ENCODE measurements at places on chromosomes 16 and 17.

GRCh38 chr17:596287-596686 is 118.4 kb downstream of the VPS53 start:
- DNase-seq: no peak

DNA sequence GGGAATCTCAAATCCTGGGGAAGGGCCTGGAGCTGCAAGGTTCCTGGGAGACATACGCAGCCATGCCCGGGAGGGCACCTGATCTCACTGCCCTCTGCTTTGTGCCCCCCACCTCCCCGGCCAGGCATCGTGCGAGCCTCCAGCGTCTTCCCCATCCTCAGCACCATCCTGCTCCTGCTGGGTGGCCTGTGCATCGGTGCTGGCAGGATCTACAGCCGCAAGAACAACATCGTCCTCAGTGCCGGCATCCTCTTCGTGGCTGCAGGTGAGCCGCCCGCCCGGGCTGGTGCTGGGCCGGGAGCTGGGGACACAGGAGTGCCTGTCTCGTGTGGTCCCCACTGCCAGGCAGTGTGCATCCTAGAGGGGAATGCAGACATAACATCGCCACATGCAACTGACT is 19.6 kb upstream of the CACNG1 start:
- no peak for DNase-seq

- DNase-seq: no peak
Measured at GRCh38 chr17:9401434-9401833, 174.2 kb downstream of the STX8 start.

DNA sequence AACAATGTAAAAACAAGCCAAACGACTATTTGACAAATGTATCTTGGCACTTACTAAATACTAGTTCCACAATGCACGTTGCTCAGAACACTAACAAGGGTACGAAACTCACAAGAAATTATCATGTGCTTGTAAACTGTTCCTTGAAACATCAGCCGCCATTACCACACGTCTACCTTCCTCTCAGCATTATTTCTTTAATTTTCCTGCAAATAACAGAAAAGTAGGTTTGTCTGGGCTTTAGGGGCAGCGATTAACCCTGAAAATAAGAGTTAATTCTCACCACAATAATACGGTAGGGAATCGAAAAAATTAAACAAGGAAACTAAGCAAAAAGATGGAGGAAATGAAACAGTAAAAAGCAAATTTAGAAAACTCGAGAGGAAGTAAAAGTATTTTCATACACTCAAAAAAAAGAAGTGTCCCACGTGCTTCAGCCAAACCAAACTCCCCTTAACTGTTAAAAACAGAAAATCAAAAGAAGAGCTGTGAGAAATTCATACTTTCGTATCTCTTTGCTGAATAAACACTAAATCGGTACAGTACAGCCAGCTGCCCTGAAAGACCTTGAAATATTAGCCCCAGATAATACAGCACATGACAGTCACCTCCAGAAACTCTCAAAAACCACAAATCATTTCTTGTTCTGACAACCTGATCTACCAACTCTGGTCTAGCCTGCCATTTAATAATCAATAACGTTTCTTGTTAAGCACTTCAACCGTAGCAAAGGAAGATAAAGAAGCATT is 1.2 kb downstream of the ARHGAP17 start:
- DNase-seq: no peak

GRCh38 chr17:50212121-50212843 is 10.9 kb upstream of the COL1A1 start:
- DNase-seq: no peak

GRCh38 chr16:54968784-54969183 is 38.1 kb downstream of the IRX5 start:
- DNase-seq: no peak
